ENCODE measurements at places on chromosomes 6 and 20.

DNA sequence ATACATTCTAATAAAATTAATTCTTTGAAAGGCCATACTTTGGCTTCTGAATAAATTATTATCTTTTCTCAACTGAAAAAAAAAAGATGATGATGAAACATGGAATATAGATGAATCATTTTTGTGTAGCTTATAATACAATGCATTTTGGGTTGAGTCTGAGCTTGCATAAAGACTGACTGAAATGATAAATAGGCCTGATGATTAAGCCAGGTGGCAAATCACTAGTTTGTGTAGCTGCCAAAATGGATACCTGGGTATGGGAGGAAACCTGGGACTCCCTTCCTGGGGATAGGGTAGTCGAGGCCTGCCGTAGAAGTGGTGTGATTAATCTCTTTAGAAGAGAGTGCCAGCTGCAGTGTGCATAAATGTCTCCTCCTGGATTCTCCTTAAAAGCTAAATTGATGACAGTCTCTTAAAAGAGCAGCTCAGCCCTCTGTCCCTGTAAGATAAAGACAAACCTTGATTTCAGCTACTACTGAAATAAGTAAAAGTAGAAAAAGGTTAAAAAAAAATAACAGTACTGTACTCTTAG, 275.1 kb downstream of the GRIK2 start:
- DNase-seq, result no peak

DNA sequence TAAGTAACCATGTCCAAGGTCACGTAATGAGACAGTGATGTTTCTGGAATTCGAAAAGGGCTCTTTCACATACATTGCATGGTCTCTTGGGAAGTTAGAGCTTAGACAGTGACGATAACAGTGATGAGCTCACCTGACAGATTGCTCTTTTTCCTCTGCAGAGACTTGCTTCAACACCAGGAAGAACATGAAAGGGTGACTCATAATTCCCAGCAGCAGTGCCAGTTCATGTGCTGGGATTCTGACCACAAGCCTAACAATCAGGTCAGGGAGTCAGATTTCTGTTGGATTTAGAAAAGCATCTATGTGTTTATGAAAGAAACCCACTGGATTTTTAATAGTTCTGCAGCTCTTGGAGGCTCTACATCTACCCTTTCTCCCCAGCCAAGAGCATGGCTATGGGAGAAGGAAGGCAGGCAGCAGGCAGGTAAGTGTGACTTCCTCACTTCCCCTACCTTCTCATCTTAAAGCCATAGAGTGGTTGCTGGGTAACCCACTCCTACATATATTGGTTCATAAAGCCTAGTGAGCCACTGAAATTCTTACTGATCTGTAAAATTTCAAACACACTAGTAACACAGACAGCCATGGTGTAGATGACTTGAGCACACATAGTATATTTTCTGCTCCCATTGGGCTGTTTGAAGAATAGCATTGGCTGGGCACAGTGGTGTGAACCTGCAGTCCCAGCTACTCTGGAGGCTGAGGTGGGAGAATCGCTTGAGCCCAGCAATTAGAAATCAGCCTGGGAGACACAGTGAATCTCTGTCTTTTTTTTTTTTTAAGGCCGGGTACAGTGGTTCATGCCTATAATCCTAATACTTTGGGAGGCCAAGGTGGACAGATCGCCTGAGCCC, 44.4 kb upstream of the LOC128125822 start:
- no peak for DNase-seq

DNA sequence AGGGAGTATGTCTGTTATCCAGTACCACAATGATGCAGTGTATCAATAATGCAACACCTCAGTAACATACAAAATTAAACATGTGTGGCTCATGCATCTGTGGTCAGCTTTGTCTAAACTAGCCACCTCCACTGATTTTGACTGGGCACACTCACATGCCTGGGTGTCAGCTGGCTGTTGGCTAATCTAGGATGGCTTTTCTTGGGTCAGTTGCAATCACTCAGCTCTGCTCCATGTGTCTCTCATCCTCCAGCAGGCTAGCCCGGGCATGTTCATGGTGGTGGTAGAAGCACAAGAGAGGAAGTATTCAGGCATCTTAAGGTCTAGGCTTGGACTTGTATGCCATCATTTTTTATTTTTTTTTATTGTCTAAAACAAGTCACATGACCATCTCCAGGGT, 59.3 kb upstream of the JAG1 start:
- DNase-seq, result no peak

GRCh38 chr6:39425346-39426072, 103.0 kb upstream of the KCNK16 start:
- DNase-seq, result no peak

GRCh38 chr20:21280522-21281016, 22.6 kb upstream of the XRN2 start:
- DNase-seq, result no peak

DNA sequence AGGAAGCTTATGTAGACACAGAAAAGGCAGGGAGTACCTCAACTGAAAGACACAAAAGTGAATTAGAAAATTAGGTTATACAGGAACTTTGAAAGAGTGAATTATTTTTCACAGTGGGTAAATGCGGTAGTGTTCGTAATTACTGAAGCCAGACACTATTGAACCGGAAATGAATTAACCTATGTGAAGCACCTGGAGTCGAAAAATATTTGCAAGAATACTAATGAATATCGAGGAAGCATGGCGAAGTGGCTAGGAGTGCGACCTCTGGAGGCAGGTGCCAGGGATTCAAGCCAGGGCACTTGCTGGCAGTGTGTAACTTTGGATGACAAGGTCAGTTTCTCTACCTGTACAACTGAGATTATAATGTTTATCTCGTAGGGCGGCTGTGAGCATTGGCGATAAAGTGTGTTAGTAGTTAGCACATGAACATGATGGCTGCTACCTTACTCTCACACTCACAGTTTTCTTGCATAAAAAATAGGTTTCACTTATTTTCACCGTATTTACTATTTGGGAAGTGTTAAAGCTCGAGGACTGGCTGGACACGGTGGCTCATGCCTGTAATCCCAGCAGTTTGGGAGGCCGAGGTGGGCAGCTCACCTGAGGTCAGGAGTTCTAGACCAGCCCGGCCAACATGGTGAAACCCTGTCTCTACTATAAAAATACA, 567 bp upstream of the SLC18B1 start:
- DNase-seq, result peak; percentile 41

GRCh38 chr6:131061751-131062119, 1.3 kb downstream of the EPB41L2 start:
- DNase-seq, result no peak
